ENCODE measurements at places on chromosomes 16 and 17.

- DNase-seq: no peak
Measured at GRCh38 chr16:68893710-68894705, 50.7 kb downstream of the TANGO6 start.

GRCh38 chr16:49365711-49366509, 7.7 kb upstream of the C16orf78 start:
- no peak for DNase-seq

- DNase-seq: no peak
Measured at GRCh38 chr16:59013930-59014329, 279.8 kb upstream of the GOT2 start.

DNA sequence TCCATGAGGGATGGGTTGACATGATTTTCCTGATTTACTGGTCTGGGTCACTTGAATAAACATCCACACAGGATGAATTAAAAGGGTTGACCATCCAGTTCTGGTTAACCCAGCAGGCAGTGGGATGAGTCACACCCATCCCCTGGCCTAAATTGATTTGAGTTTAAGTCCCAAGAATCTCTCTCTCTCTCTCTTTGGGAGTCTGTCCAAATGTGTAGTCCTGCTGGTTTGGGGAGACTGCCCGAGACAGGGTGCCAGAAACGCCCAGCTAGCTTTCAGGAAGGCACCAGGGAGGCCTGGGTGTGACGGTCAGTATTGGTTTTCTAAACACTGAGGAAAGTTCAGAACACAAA, 38.8 kb downstream of the SCPEP1 start:
- no peak for DNase-seq

GRCh38 chr17:57707892-57708291, 37.2 kb downstream of the CCDC182 start:
- DNase-seq: no peak

DNA sequence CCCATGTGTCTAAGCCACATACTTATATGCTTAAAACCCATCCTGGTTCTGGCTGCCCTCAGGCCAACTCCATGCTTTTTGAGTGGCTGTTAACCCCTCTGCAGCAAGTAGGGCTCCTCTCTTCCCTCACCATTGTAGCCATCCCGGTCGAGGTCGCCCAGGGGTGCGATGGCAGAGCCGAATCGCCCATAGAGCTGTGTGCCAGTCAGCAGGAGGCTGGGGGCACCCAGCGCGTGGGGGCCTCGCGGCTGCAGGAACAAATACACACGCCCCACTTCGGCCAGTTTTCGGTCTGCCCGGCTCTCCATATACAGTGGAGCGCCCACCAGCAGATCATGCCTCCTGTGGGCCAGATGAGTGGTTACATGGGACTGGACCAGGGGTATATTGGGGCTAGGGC, 6.1 kb downstream of the ITGA2B start:
- DNase-seq: no peak
